ENCODE measurements at places on chromosomes 7 and 10. TPM values are rescaled to one million over a fixed set of nuclear protein-coding genes. Genes with fewer than 3 reads are reported as not detected.

DNA sequence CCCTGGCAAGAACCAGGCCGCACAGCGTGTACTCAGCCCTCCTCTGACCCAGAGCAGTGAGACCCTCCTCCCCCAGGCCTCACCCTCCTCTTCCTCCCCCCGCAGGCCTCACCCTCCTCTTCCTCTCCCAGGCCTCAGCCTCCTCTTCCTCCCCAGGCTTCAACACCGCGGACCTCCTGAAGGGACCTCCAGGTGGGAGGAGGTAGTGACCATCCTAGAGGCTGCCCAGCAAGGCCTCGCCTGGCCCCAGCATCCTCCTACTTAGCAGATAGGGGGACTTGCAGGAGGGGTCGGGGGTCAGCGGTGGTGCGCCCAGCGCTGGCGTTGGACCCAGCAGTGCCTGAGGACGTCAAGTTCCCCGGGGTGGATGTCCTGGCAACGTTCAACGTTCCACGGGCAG is 270.8 kb downstream of the ELFN1 start:
- H3K27ac ChIP-seq = no peak overlapping the region
- H3K36me3 ChIP-seq = no peaks in the 10 kb centered on the region
- no peaks in the 10 kb centered on the region for H3K27me3 ChIP-seq
- DNase-seq = peak; percentile 49

DNA sequence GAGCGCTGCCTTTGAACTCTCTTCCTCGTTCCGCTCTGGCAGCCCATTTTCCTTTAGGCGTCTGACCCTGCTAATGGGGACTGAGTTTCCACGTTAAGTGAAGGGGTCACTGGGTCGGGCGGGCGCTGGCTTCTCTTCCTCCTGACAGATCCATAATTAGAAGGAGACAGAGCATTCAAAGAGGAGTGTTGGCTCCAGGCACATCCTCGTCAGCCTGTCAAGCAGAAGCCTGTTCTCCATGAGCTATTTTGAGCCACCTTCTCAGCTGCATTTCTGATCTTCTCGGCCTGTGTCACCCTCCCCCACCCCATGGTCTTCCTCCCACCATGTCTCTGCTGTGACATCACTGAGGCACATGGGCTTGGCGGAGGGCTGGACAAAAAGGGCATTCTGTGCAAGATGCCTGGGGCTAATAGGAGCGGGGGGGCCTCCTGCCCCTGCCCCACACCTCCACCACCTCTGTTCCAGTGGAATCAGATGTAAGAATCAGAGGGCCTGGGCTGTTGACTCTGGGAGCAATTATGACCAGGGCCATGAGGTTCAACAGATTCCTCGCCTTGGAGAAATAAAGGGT is 248.1 kb downstream of the PLXNA4 start:
- H3K4me1 ChIP-seq = no peaks in the 10 kb centered on the region
- H3K27me3 ChIP-seq = no peaks in the 10 kb centered on the region
- no peak overlapping the region for H3K27ac ChIP-seq
- H3K36me3 ChIP-seq = no peaks in the 10 kb centered on the region

DNA sequence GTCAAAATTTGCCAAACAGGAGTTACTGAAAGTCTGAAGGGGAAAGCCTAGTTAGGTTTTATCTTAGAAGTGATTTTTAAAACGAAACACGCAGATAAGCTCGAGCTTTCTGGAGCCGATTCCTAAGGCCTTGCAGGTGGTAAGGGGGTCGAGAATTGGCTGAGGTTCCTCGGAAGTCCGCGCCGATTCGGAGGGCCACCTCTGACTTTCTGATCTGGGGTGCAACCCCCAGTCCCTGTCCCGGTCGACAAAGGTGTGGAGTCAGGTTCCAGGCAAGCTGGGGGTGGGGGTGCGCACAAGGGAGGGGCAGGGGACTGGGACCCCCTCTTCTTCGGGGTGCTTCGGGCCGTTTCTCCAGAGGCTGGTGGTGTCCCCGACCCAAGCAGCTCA is 701 bp upstream of the CUL1 start:
- peak overlapping the region; percentile 97 for H3K4me3 ChIP-seq
- no peak for DNase-seq
- peak overlapping the region; percentile 99 for H3K27ac ChIP-seq

DNA sequence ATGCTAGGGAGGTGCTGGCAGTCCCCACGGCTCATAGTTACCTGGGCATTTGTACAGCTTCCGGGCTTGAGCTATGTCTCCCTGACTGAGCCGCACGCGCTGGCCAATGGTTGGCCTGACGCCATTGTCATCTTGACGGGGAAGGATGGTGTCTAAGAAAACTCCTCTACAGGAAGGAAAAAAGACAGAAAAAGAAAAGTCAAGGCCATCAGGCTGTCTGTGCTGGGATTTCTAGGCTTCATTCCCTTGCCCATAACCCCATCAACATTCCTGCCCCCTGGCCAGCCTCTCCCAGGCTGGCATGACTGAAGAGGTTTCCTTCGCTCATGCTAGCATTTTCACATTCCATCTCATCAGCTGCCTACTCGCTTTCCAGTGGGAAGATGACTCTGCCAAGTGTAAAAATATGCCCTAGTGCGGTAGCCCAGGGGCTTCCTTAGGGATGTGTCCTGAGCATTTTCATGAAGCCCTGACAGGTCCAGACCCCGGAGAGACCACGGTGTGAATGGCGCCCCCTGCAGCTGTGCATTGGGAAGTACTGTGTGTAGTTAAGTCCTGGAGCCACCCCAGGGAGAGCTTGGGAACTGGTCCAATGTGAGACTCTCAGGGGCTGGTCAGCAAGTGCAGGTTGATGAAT is 54.5 kb upstream of the OPALIN start:
- H3K4me3 ChIP-seq = no peak overlapping the region
- H3K27me3 ChIP-seq = no peaks in the 10 kb centered on the region
- DNase-seq = peak; percentile 58
- peaks cover 14% of the 10 kb centered on the region for H3K4me1 ChIP-seq
- H3K27ac ChIP-seq = no peak overlapping the region
- no peaks in the 10 kb centered on the region for H3K36me3 ChIP-seq

- no peaks in the 10 kb centered on the region for H3K36me3 ChIP-seq
- H3K27ac ChIP-seq = no peak overlapping the region
- H3K27me3 ChIP-seq = no peaks in the 10 kb centered on the region
- DNase-seq = no peak
- H3K4me3 ChIP-seq = no peak overlapping the region
- H3K4me1 ChIP-seq = no peaks in the 10 kb centered on the region
These were observed 34.2 kb downstream of the ADRB1 start for GRCh38 chr10:114077815-114078219.

DNA sequence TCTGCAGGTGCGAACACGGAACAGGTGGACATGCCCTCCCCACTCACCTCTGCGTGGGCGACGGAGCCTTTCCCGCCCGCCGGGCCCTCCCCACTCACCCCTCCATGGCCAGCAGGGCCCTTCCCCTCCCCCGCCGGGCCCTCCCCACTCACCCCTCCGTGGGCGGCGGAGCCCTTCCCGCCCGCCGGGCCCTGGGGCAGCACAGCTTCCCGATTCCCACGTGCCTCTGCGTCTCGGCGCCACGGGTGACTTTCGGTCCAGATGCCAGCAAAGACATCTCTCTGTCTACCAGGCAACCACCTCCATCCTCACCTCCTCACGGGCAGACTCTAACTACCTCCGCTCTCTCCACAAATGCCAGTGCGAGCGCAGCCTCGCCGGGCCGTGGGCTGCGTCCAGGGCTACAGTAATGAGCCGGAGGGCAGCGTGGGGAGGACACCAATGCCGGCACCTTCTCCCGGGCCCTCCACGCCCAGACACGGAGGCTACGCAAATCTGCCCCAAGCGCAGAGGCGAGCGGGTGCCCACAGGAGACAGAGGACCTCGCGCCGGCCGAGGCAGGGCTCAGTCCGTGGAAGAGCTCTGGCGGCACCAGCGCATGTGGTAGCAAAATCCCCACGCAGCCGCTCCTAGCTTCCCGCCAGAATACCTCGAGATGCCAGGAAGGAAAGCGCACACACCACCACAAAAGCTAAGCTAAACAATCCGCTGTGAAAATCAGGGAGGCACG is 21.8 kb downstream of the GPER1 start:
- DNase-seq = no peak
- H3K4me1 ChIP-seq = peaks cover 16% of the 10 kb centered on the region
- no peaks in the 10 kb centered on the region for H3K36me3 ChIP-seq
- H3K27me3 ChIP-seq = no peaks in the 10 kb centered on the region
- H3K27ac ChIP-seq = no peak overlapping the region

DNA sequence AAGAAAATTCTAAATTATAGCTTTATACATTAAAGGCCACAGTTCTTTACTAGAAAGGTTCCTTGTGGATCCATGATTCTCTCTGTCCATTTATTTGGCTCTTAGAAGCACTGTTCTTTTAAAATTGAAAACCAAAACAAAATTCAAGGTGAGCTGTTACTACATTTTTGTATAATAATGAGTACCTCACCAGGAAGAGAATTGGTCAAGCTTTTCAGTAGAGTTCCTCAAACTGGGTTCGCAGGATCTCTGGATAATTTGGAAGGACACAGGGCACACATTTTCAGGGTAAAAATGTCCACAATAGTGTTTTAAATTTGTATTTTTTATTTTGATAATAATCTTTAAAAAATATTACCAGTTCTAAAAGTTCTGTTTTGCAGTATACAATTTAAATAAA is 93.0 kb downstream of the PPP1R3A start:
- no peak for DNase-seq
- no peaks in the 10 kb centered on the region for H3K27me3 ChIP-seq
- H3K36me3 ChIP-seq = no peaks in the 10 kb centered on the region

DNA sequence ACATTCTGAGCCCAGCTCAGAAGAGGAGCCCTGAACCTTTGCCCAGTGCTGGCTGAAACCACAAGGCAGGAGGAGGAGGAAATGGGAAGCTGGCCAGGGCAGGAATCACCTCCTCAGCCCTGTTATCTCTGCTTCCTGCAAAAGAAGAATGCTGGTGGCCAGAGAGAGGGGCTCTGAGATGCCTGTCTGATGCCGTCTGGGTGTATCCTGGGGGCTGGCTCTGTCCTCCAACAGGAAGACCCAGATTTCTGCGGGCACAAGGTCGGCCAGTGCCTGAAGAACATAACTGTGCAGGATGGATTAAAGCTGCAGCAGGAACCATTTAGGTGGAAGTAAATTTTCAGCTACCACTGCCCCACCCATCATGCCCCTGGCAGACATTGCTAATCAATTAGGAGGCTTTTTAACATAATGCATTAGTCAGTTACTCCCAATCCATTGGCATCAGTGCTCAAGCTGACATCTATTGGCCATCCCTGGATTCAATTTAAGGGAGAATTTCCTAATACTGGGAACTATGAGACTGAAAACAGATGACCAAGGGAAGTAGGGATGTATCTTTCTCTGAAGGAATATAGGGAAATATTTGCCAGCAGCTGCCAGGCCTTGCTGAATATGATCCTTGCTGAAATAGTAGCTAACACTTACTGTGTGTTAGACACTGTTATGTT is 67.7 kb downstream of the COL13A1 start:
- H3K36me3 ChIP-seq = no peaks in the 10 kb centered on the region
- no peaks in the 10 kb centered on the region for H3K27me3 ChIP-seq
- no peak overlapping the region for H3K27ac ChIP-seq
- DNase-seq = peak; percentile 23
- H3K4me1 ChIP-seq = no peaks in the 10 kb centered on the region
- no peak overlapping the region for H3K4me3 ChIP-seq

Gene DNAH11
- 0.93 TPM for total RNA-seq

Gene RGR
- total RNA-seq = not detected

Gene TRIM8
- total RNA-seq = 166 TPM

Gene KAZALD1
- 1.5 TPM for total RNA-seq

Gene CYP2C18
- not detected for total RNA-seq

Gene WNT2
- not detected for total RNA-seq

Gene TRPV5
- not detected for total RNA-seq

Gene OR2A12
- not detected for total RNA-seq

Gene NEBL
- total RNA-seq = 1.2 TPM

All from psoas muscle (tissue), 8 donors.